Stimulated activated CD8-positive, alpha-beta memory T cell treated with anti-CD3 and anti-CD28 coated beads, Interleukin-4, amount 100 ng/mL, for 4 hours (primary cell): ENCODE measurements at places on chromosomes 7 and 10.

DNA sequence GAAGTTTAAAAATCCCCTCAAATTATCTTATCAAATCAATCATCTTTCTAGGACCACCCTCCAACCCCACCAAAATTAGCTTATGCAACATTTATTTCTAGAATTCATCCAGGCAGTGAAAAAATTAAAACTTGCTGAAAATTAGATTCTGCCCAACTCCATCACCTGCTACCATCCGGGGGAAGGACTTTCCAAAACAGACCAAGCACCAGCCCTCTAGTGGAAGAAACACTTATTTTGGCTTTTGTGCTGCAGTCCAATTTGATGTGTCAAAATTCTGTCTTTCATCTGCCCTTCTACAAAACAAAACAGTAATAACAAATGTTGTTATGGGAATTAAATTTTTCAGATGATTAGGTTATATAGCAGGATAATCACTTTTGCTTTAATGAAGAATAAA, 35.1 kb downstream of the GCC1 start:
- DNase-seq, result no peak

DNA sequence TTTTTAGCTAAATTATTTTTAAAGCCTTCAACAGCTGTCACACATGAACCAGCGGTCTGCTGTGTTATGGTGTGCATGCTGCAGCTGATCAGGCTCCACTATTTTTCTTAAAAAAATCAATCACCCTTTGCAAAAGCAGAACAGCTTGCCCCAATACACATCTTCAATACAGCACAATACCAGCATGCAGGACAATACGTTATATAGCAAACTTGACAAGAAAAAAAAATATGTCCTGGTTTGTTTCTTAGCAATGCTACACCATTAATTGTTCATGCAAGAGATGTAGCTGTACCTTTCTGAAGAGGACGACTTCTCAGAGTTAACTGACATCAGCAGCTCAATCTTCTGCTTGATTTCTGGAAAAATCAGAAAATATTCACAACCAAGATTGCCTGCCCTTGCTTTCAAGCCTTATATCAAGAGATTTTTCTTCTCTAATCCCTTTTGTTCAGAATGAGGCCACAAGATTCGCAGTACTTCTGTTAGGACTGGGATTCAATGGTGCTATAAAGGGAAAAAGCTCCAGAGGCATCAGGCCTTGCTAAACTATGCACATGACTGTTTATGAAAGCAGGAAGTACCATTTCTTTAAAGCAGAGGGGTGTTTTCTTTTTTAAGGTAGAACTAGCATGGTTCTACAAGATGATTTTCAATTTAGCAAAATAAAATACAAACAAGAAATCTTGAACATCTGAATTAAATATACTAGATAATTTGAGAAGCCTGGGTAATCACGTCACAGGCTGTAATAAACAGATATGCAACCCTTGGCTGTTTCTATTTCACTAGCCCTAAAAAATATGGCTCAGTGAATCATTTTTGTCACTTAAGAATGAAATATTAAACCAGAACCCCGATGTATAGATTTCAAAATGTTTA, 120.0 kb downstream of the SRPK2 start:
- DNase-seq, result no peak

- DNase-seq, result no peak
Measured at GRCh38 chr7:42886129-42886528, 25.7 kb downstream of the C7orf25 start.

- no peak for DNase-seq
Measured at GRCh38 chr7:107047902-107048782, 3.6 kb downstream of the PRKAR2B start.

DNA sequence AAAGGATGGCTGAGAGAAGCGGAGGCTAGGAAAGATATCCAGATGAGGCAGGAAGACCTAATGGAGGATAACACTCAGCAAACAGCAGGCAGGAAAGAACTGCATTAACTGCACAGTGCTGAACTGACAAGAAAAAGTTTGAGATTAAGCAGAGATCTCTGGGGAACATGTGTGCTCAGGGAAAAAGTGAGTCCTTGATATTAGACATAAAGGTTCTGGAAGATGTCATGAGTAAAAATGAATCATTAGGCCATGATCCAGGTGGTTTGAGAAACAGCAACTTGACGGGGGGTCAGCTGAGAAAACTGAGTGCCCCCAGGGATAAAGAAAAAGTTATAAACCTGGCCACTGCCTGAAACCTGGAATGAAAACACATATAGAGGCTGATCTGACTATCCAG, 27.3 kb upstream of the ANK3 start:
- no peak for DNase-seq

DNA sequence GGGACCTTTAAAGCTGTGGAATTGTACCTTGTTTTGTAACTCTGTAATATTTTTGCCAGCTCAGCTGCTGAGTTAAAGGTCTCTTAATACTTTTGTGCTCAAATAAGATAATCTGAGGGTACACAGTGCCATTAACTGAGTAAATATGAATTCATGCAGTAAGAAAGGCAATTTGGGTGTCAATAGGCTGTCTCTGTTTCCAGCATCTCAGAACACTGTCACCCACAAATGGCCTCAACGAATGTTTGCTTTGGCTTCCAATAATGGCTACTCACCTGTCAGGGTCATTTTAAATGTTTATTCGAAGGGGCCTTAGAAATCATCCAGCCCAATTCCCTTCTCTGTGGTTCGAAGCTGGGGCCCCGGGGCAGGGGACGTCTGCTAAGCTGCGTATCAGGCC, 225.4 kb downstream of the ZMYND11 start:
- DNase-seq, result no peak

- no peak for DNase-seq
Measured at GRCh38 chr10:116430288-116430687, 2.6 kb downstream of the PNLIPRP3 start.

GRCh38 chr10:60490013-60490412, 100.3 kb upstream of the ANK3 start:
- DNase-seq, result no peak

- no peak for DNase-seq
Measured at GRCh38 chr10:119970107-119970506, 77.6 kb downstream of the SEC23IP start.

- DNase-seq, result no peak
Measured at GRCh38 chr10:11687357-11687771, 54.8 kb upstream of the ECHDC3 start.

DNA sequence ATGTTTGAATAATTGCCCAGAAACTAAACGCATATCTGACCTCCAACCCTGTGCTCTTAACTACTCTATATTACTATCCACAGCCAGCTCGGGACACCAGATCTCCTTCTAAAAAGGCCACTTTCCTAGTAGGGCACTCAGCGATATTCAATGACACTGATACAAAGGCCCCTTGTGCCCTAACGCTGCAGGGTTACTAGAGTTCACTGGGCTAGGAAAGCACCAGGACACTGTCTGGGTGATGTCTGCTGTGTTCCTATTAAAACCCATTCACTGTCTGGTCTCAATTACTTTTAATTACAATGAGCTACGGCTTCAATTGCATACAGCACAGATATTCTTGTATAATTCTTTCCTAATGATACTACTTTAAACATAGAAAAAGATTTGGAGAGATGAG, 91.7 kb downstream of the SORCS1 start:
- DNase-seq, result no peak

DNA sequence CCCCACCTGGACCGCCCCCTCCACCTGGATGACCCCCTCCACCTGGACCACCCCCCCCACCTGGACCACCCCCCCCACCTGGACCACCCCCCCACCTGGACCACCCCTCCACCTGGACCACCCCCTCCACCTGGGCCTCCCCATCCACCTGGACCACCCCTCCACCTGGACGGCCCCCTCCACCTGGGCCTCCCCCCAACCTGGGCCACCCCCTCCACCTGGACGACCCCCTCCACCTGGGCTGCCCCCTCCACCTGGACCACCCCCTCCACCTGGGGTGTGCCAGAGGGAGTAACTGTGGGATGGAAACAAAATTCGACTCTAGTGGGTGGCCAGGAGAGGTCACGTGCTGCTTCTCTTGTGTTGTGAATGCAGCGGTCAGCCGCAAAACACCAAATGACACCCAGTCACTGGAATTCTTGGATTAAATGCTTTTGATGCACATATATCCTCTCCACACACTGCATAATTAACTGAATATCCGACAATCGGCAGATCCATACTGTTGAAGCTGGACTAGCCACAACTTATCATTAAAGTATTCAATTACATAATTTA, 316.7 kb downstream of the PTPRN2 start:
- no peak for DNase-seq

DNA sequence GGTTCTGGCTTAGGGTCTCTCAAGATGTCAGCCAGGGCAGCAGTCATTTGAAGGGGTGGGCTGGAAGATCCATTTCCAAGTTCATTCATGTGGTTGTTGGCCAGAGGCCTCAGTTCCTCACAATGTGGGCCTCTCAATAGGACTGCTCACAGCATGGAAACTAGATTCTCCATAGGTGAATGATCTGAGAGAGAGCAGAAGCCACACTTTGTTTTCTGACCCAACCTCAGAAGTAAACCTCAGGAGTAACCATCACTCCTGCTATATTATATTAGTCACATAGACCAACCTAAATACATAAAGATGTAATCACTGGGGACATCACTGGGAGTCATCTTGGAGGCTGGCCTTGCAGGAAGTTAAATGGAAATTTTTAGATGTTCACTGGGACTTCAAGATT, 42.2 kb downstream of the GBF1 start:
- DNase-seq, result no peak
